ENCODE measurements at places on chromosomes 2 and 18.

GRCh38 chr2:136212426-136213378, 94.8 kb upstream of the CXCR4 start:
- no peak for ATAC-seq

GRCh38 chr2:100852999-100853908, 33.3 kb downstream of the NPAS2 start:
- no peak for ATAC-seq

GRCh38 chr18:76658627-76659026, 163.6 kb upstream of the ZNF516 start:
- no peak for ATAC-seq

GRCh38 chr18:33576999-33577646, 896 bp upstream of the ASXL3 start:
- ATAC-seq = no peak

DNA sequence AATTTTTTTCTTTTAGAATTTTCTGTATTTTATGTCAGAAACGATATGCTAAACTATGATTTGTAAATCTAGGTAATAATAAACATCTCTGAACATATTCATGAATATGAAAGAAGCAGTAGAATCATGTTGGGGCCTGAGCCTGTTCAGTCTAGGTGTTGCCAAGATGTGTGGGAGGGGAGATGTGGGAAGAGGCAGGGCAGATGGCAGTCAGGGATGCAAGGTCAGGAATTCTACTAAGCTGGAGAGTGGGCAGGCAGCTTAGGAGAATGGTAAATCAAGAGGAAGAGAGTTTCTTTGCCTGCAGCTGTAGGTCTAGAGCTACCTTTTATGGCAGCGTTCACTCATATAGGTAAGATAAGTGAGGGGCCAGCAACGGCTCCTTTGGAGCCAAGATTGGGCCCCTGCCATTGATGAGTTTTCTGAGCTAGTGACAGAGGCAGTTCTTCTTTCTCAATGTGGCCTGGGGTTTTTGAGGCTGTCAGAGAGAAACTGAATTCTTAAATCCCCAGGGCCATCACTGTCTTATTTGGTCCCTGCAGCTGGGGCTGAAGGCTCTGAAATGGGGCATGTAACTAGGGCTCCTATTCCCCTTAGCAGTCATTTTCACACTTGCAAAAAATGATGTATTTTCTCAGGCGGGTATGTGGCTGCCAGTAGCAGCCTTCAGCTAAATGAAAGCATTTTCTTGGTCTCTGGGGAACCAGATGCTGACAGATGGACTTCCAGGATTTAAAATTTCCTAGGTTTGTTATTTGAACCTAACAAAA, 232.8 kb downstream of the PIK3C3 start:
- peak; percentile 58 for ATAC-seq

DNA sequence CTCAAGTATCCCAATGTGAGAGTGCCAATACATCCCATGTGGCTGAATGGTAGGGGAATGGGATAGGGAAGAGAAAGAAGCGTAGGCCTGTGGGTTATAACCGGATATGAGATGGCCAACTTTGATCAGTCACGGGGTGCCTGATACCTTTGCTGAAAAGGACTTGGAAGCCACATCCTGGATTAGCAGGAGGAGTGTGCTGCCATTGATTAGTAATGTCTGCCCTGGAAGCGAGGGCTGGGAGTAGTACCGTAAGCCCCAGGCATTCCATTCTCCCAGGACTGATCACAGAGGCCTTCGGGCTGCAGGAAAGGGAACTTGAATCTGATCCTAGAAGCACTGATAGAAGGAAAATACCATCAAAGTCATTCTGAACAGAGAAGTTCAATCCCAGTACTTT, 218.5 kb downstream of the TFCP2L1 start:
- no peak for ATAC-seq

DNA sequence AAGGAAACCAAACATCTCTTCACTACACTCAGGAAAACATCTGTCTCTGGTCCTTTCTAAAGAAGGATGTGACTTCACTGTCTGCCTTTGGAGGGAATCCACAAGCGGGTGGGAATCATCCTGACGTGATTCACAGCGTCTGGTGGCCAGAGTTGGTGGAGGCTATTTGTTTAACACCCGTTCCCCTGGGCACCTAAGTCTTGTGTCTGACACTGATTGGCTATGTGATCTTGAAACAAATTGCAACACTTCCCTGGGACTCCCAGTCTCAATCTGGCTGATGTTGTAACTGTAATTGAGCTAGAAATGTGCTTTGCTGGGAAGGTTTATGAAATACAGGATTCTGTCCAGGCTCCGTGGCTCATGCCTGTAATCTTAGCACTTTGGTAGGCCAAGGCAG, 28.8 kb upstream of the SIX3 start:
- ATAC-seq = no peak

DNA sequence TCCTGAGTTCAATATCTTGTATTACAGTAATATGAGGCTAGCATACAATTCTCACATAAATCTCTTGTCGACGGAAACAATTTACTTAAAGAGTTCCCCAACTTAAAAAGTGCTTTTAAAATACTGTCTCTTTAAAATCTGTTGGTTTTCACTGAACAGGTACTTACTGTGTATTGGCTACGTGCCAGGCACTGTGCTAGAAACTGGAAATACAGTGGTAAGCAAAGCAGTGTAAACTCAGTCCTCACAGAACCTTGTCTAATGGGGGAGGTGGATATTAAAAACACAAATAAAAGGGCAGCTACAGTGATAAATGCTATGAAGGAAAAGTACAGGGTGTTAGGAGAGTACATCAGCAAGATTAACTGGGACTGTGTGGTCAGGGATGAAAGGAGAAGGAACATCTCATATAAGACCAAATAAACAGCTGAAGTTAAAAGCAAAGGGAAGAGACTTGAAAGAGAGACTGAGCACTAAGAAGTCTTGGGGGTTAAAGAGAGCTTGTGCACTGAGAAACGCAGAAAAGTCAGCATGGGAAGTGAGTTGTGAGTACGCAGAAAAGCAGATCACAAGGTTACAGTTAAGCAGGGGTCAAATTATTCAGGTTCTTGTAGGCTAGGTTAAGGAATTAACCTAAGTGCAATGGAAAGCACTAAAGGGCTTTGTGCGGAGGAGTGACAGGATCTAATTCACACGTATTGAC, 52.5 kb downstream of the USP40 start:
- ATAC-seq = no peak

DNA sequence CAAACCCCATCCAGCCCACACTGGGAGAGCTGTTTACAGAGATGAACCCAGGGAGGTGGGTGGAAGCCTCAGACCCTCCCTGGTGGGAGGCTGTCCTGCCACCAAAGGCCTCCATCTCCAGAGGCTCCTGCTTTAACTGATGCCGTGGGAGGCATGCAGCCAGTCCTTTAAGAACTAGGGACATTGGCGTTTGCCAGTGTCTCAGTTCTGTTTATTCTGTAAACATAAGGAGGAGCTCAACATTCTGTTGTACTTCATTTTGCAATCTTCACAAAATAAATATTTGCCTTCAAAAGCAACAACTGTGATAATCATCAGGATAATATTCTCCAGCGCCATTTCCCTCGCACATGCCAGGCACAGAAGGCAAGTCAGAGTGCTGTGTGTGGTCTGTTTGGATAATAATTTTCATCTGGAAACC, 6.8 kb downstream of the EDAR start:
- no peak for ATAC-seq

GRCh38 chr2:96315400-96316071, 9.6 kb upstream of the ITPRIPL1 start:
- ATAC-seq = no peak

DNA sequence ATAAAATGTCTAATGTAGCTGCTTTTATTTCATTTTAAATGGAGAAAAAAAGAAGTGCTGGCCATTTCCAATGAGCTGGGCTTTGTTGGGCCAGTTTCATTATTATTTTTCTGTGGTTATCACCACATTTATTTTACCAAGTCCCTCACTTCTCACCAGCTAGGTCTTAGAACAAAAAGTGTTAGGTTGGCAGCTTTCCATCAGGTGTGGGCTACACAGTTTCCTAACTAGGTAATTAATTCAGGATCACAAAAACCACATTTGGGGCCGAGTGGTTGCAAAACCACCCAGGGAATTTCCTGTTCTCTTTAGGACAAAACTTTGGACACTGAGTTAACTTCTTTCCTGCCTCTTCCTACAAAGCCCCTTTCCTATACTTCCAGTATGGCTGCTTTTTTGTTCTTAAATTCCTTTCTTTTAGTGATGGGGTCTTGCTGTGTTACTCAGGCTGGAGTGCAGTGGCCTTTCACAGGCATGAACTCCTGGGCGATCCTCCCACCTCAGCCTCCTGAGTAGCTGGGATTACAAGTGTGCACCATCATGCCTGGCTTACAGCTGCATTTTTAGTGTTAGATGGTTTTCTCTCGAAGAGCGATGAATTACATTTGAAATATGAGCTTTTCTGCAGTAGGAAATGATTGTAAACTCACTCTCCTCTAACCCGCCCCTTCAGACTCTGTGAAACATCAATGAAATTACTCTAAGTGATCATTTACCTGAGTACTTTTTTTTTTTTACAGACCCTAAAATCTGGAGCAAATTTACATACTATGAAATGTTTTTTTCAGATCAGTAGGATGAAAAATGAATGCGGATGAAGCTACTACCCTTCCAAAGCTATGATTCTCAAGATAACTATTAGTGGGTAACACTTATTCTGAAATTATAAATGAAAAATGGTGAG, 2.6 kb upstream of the ZFP36L2 start:
- no peak for ATAC-seq

GRCh38 chr2:118124288-118124891, 36.1 kb downstream of the INSIG2 start:
- ATAC-seq = no peak
